ENCODE measurements at places on chromosomes 11 and 22.
A peak's percentile ranks its signal among the peaks of the same experiment; 100 is the strongest.

DNA sequence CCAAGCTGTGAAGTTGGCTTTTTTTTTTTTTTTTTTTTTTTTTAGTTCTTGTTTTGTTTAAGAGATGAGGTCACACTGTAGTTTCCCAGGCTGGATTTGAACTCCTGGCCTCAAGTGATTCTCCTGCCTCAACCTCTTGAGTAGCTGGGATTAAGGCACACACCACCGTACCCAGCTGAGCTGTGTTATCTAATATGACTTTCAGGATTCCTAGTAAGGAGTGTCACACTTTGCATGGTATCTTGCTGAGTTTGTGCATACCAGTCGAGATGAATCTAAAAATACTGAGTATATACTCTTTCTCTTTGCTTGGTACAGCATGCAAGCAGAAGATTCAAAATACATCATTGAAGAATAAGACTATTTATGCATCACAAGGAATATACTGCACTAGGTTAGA is 58.6 kb downstream of the SIK2 start:
- DNase-seq = no peak

- peak; percentile 52 for DNase-seq
These were observed 6.6 kb upstream of the FLI1 start for GRCh38 chr11:128687321-128687720.

DNA sequence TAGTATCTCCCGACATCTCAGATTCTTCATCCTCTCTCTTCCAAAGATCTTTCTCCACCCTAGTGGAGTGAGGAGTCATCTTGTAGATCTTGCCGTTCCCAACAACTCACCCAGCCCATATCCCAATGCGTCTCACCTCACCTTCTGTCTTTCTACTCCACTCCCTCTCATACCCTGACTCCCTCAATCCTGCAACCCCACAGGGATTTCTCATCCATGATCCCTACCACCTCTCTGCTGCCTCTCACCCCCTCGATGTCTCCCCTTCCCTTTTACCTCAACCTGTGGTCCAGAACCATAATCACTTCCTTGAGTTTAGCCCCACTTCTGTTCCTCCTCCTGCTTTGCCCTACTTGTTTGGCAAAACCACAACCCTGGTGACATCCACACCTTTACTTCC is 41.7 kb downstream of the OTOG start:
- no peak for DNase-seq

DNA sequence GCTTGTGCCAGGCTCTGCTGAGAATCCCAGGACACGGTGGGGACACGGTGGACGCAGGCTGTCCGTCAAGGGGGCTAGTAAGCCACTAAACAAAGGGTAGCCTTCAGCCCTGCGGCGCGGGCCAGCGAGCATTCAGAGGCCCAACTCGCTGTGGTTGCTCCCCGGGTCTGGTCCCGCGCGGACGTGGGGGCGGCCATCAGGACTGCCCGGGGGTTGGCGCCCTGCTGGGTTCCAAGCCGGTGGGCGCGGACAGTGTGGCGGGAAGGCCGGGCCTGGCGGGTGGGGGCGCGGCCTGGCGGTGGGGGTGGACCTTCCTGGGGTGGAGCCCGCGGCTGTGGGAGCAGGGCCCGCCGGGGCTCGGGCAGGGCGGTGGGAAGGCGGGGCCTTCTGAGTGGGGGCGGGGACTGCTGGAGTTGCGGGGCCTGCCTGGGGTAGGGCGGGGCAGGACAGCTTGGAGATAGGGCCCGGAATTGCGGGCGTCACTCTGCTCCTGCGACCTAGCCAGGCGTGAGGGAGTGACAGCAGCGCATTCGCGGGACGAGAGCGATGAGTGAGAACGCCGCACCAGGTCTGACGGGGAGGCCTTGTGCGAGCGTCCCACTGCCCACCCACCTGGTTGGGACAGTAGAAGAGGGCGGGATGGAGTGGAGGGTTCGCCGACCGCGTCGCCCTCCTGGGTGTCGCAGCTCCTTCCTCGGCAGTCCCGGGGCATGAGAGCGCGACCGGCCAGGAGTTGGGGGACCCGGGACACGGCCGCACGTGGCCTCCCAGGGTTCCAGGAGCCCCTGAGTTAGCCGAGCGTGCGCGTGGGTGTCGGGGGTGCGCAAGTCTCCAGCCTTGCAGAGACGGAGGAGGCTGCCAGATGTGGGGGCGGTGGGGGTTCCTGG is at the start of gene SERHL2:
Gene SERHL2 (plus strand): TSS at position 482 of the 887 bp plus-strand sequence. CDS start 65 bp downstream, at position 547.
- DNase-seq = peak; percentile 97

GRCh38 chr22:48844056-48844675 is 983.5 kb downstream of the BRD1 start:
- no peak for DNase-seq

DNA sequence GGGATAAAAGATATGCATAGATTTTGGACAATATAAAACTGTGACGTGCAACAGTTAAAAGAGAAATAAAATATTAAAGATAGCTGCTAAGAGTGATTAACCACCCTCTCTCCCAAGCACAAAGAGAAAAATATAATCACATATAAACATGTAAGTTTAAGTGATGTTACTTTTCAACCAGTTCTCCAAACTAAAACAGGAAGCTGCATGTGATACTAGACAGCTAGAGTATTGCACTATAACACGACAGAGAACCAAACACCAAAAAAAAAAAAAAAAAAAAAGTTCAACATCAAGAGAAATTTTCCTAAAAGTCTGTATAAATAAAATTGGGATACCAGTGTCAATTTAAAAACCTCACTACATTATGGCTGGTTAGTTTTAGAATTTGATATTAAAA is 79.1 kb downstream of the PICALM start:
- DNase-seq = no peak

GRCh38 chr11:73273222-73273895 is 1.2 kb downstream of the P2RY6 start:
- no peak for DNase-seq

GRCh38 chr11:133948711-133949110 is 8.1 kb downstream of the IGSF9B start:
- DNase-seq = no peak

- DNase-seq = no peak
These were observed 22.5 kb downstream of the TRAF6 start for GRCh38 chr11:36487619-36488018.

- no peak for DNase-seq
These were observed 1.2 kb upstream of the MRGPRF start for GRCh38 chr11:69014084-69014851.

GRCh38 chr11:69510471-69511357 is 29.3 kb downstream of the LINC01488 start:
- no peak for DNase-seq

- DNase-seq = no peak
These were observed 38.1 kb upstream of the ARL14EP start for GRCh38 chr11:30284836-30285235.

GRCh38 chr11:95095858-95096587 is 6.4 kb downstream of the ENDOD1 start:
- no peak for DNase-seq

- DNase-seq = no peak
These were observed 96.8 kb downstream of the TTC28 start for GRCh38 chr22:28582806-28583205.

- no peak for DNase-seq
These were observed 117.4 kb downstream of the SGSM3 start for GRCh38 chr22:40487663-40488249.

DNA sequence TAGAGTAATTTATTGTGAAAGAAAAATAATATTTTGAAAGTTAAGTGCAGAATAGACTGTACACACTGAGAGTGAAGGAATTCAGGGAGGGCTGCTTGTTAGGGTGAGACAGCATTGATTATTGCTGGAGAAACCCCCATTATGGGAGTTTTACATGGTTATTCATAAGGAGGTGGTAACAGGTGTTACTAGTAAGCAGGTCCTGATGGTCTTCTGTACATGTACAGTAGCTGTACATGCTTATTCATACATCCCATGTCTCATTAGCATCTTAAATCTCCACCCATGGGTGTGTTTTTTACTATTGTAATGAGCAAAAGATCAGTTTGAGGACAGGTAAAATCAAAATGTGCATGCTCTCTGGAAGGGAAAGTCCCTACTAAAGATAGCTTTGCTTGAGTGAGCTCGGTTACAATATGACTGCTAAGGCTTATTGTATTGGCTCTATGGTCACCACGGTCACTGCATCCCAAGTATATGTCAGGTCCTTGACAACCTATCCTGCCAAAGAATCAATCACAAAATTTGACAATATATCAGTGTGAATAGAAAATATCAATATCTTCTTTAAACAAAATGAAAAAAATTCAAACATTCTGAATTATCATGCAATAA is 6.2 kb downstream of the KDM4F start:
- DNase-seq = no peak

DNA sequence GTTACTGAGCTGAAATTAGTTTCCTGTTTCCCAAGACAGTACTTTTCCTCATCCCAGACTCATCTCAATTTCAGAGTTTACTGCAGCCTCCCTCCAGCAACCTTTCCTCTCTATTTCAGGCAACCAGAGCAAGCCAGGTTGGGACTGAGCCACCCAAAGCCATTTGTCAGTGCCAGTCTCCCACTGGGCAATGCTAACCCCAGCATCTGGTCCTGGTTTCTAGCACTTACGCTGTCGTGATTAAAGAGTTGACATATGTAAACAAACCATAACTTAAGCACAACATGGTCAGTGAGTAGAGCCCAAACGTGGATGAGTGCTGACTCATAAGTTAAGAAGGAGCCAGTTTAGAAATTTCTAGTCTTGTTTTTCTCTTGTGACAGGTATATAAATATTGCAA is 119.6 kb upstream of the BLID start:
- no peak for DNase-seq

DNA sequence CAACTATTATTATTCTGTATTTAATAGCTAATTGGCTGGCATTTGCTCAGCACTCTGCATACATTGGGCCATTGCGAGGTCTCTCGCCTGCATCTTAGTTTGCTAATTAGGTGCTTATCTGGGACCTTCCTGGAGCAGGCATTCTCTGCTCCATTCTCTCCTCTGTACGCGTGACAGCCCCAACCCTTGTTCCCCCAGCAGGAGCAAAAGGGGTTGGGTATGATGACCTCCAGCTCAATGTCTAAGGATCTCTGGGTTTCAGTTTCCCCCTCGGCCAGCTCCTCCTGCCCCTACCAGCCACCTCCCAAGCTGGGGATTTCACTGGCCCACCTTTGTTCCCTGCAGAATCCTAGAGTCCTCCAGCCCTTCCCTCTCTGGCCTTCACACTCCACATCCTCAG is 9.7 kb upstream of the LGALS2 start:
- no peak for DNase-seq

GRCh38 chr22:44760476-44760875 is 8.1 kb downstream of the ARHGAP8 start:
- no peak for DNase-seq

GRCh38 chr11:116563712-116564047 is 209.1 kb downstream of the BUD13 start:
- DNase-seq = no peak

GRCh38 chr22:36828815-36829214 is 12.0 kb upstream of the PVALB start:
- DNase-seq = no peak

- no peak for DNase-seq
These were observed 22.1 kb downstream of the YPEL1 start for GRCh38 chr22:21713428-21714058.

DNA sequence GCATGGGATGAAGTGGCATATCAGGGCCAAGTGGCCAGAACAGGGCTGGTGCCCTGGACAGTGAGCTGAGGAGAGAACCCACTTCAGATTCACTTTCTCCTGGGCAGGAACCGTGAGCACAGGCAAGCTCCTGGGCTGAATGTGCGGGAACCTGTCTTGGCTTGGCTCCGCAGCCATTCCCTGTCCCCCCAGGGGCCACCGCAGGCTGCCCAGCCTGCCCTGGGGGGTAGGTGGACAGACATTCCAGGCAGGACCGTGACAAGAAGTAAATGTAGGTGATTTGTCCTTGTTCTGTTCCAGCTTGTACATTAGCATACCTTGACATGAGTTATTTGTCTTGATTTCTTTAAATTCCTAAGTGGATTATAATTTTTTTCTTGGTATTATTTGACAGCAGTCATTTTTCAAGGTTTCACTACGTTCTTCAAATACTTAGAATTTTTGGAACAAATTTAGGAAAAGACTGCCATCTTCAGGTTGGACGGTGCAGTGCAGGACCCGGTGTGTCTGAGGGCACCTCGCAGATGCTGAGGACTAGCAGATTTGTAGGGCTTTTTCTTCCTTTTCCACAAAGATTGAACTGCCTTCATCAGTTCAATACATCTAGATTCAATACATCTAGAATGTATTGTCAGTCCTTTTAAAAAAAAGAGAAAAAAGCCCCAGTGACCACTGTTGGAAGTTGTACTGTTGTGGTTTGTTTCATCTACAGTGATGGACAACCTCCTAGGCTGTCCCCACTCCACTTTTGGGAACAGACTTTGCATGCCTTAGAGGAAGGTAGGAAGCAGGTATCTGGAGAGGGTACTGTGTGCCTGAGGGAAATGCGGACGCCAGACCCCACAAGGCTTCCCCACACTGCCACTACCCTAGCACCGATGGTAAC is 115.1 kb upstream of the RASSF10 start:
- DNase-seq = peak; percentile 59

GRCh38 chr11:75090671-75091177 is 6.0 kb downstream of the OR2AT4 start:
- no peak for DNase-seq

- DNase-seq = no peak
These were observed 64.7 kb downstream of the PARVG start for GRCh38 chr22:44245438-44245837.

DNA sequence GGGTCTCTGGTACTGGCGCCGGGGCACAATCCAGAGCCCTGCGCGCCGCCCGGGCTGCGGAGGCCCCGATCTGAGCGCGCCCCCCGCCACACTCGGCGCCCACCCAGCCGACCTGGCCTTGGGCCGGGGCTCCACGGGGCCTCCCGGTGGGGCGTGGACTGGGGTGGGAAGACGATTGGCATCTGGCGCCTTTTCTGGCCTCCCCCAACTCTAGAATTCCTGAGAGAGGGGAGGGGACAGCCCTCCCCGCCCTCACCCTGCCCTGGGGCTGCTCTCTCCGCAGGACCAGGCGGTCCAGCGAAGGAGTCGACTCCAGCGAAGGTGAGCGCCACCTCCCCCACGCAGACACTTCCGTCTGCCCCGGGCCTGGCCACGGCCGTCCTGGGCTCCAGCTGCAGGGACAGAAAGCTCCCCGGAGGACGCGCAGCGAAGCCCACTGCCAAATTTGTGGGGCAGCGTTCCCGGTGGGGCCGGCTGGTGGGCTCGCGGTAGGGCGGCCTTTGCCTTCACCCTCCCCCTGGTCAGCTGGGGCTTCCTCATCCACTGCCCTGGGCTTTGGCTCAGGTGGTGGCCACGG is 593 bp downstream of the SSH3 start:
- DNase-seq = no peak
